HT-29 (cell line): ENCODE measurements at places on chromosomes 16 and 17.

DNA sequence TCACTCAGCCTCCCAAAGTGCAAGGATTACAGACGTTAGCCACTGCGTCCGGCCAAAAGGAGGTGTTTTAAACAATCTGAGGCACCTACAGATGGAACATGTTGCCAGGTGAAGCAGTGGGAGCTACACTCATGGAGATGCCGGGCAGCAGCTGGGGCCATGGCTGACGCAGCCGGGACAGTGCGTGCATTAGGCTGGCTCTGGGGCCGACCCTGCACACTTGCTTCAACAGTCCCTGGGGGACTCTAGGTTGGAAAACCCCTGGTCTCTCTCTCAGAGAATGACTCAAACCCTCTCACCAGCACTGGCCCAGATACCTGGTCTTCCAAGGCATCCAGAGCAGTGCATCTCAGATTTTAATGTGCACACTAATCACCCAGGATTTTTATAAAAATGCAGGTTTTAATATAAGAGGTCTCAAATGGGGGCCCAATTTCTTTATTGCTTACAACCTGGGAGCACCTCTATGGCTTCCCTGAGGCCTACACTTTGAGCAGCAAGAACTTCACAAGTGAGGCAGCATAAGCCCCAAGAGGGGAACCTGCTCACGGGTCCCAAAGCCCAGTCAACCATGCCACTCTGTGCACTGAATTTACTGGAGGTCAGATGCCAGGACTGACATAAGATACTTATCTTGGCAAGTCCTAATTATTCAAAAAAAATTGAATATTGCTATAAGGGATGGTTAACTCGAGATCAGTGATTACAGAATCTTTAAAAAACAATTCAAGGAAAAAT is 70.8 kb upstream of the TRAP1 start:
- DNase-seq, result no peak

DNA sequence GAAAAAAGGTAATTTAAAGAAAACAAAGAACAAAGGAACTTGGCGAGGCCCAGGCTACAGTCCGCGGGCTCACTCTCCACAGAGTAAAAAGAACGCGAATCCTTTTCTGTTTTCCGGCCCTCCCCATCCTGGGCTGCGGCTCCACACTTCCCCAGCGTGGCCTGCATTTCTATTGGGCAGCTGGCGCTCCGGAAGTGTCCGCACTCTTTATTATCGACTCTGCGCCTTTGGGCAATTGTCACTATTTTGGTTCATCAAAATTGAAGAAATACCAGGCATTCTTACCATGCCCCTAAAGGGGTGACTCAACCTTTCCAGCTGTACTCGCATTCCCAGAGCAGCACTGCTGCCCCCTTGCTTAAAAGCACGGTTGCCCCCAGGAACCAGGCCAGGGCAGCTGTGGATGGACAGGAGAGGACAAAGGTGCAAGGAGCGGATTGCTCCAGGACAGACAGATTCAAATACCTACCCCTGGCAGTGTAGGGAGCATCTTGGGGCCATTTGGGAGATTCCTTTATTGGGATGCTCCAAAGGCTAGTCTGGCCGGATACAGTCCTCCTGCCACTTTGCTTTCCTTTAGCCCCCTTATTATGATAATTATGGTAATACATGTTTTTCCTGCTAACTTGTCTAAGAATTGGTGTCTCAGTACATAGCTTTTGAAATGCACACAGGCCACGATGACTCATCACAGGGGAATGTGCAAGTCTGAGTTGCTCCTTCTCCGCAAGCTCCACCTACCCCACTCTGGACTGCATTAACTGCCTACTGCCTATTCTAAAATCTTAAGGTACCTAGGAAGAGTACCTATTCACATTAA is 985 bp upstream of the SLFN12 start:
- DNase-seq, result peak; percentile 94

GRCh38 chr17:22507823-22508222 is 815.5 kb downstream of the KCNJ18 start:
- DNase-seq, result peak; percentile 22

- no peak for DNase-seq
Measured at GRCh38 chr17:37507111-37507510, 17.4 kb downstream of the DUSP14 start.

DNA sequence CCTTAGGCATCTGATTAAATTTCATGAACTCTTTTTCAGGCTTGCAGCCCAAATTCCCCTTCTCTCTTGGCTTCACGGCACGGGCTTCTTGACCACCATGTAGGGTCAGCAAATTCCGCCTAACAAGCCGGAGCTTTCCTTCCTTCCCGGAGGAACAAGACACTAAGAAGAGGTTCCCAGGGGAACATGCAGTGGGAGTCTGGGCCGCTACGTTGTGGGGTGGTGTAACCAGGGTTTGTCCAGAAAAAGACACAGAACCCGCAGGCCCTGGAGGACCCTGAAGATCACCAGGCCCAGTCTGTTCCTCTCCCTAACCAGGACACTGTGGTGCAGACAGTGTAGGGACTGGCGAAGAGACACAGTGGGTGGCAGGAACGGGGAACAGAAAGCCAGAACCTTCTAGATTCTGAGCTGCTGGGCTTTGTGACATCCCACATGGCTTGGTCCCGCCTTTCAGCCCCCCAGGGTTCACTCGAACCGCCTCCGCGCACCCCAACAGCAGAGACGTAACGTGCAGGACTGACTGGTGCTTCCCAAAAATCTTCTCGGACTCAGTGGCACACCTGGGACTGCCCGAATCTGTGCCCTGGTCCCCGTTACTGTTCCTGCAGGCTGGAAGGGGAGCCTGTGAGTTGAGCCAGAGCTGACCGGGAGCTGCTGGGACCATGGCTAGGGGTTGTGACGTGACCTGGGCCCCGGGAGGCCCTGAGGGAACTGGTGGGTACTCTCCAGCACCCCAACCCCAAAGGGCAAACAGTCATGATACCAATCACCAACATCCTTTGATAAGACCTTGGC is 55.2 kb downstream of the TBC1D16 start:
- DNase-seq, result no peak

- DNase-seq, result peak; percentile 17
Measured at GRCh38 chr16:57938936-57939871, 31.7 kb downstream of the CNGB1 start.

DNA sequence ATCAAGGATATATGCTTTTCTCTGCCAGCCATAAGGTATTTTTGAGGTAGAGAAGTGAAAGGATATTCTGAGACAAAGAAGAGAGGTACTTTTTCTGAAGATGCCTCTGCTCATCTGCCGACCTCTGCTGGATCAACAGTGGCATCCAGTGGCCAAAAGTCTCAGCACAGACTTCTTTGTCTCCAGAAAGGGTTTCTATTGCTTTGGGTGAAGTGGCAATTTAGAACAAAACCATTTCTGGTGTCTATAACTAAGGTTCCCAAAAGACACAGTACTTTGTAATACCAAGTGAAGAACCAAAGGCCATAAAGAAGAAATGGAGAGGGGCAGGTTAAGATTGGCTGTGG is 155.2 kb upstream of the C17orf78 start:
- DNase-seq, result peak; percentile 18

DNA sequence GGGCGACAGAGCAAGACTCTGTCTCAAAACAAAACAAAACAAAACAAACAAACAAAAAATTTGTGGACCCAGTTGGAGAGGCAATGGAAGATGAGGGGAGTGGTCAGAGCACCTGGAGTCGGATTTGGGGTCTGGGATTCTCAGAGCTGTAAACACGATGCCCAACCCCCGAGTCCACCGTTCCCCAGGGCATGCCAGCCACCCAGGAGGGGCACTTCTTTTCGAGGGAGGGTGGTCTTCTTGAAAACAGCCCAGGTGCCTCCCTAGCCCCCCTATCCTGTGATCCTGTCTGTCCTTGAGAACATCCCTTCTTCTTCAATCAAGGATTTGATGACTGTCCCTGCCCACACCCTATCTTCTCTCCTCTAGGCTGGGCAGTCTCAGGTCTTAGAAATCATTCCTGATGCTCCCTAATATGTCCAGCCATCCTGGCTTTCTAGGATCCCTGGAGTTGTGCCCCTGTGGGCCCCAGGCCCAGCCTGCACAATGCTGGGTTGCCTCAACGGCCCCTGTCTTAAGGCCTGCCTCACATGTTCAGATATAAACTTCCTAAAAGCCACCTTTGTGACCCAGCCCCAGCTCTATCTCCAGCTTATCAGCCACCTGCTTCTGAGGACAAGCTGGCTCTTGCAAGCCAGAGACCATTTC is 3.1 kb upstream of the SLC13A2 start:
- no peak for DNase-seq

DNA sequence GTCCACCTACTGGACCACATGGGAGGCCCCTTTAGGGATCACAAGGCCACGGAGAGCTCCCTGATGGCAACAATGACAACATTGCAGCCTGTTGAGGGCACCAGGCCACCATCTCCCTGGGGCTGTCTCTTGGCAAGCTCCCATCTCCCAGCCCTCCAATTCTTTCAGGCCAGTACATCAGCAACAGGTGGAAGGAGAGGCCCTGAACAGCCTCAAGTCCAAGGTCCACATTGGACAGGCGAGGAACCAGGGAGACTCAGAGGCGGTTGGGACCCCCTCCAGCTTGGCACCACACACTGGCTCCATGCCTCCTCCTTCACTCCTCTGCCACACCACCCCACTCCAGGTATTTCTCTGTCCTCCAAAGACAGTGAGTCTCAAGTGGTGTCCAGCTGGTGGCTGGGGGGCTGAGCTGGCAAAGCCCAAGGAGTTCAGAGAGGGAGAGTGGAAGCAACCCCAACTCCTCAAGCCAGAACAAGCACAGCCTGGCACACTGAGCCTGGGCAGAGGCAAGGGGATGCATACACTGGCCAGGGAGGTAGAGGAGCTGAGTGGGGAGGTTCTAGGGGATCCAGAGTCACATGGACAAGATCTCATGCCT is 1.3 kb upstream of the ACAP1 start:
- no peak for DNase-seq

DNA sequence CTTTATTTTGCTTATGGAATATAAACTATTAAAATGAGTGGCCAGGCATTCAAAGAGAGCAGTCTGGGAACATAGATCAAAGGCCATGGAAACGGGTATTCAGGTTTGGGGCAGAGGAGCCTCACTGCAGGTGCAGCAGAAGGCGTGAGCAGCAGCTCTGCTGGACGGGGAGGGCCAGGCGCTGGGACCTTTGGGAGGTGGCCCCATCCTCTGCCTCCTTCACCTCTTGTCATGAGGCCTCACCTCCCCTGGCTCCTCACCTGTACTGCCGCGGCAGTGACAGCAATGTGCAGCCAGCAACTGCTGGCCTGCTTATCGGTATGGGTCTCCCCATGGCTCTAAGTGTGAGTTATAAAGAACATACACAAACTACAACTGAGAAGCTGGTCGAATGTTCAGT is 109.4 kb downstream of the CDK5R1 start:
- no peak for DNase-seq

DNA sequence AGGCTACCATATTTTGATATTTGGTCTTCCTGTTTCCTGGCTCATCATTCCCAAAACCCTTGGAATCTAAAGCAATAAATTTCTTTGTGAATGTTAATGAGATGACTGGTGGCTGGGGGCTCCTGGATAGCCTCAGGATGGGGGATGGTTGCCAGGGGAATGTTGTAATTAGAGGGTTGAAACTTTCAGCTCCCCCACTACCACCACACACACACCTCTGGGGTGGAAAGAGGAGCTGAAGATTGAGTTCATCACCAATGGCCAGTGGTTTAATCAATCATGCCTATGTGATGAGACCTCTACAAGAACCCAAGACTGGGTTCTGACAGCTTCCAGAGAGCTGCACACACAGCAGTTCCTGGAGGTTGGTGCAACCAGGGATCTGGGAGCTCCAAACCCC is 59.1 kb downstream of the HS3ST3A1 start:
- DNase-seq, result no peak

GRCh38 chr16:1884155-1884760 is 12.3 kb upstream of the MEIOB start:
- DNase-seq, result peak; percentile 64

GRCh38 chr16:88782454-88783390 is 2.3 kb downstream of the PIEZO1 start:
- no peak for DNase-seq
